HAP-1 (cell line): ENCODE measurements at places on chromosomes 13 and 19.

GRCh38 chr13:113769881-113770280 lies 10.9 kb downstream of the TMEM255B start:
- no peak for DNase-seq

- DNase-seq, result no peak
These were observed 22.8 kb downstream of the APBA3 start for GRCh38 chr19:3738477-3739220.

GRCh38 chr13:77329911-77330584 lies 3.2 kb upstream of the MYCBP2 start:
- no peak for DNase-seq

DNA sequence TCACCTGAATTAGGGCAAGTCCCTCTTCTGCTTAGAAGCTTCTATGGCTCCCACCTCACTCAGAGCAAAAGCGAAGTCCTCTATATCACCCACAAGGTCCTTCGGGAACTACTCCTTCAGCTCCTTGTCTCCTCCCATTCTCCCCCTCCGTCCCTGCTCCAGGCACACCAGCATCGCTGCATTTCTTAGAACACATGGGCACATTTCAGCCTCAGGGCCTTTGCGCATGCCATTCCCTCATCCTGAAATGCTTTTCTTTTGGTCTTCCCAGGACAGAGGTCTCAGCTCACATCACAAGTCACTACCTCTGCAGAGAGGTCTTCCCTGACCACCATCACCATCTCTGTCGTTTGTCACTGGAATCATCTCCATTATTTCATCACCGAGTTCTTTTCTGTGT lies 4.0 kb downstream of the S1PR5 start:
- no peak for DNase-seq

- DNase-seq, result no peak
These were observed 16.1 kb downstream of the GNA11 start for GRCh38 chr19:3110126-3110825.

- DNase-seq, result no peak
These were observed 3.9 kb upstream of the IL12RB1 start for GRCh38 chr19:18090545-18091216.

DNA sequence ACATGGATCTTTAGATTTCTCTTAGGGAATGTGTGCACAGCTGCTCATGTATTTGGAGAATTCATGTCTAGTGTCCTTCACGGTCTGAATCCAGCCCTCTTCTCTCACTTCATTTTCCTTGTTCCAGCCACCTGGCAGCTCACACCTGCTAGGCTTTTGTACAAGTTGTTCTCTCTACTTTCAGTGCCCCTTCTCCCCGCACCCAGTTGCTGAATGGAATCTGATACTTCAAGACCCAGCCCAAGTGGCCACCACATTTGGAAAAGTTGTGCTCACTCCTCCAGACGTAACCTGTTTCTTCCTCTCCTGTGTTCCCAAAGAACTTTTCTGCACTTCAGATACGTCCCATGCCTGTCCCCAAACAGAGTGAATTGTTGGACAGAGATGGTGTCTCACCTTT lies 235.6 kb downstream of the SHISA2 start:
- DNase-seq, result no peak

DNA sequence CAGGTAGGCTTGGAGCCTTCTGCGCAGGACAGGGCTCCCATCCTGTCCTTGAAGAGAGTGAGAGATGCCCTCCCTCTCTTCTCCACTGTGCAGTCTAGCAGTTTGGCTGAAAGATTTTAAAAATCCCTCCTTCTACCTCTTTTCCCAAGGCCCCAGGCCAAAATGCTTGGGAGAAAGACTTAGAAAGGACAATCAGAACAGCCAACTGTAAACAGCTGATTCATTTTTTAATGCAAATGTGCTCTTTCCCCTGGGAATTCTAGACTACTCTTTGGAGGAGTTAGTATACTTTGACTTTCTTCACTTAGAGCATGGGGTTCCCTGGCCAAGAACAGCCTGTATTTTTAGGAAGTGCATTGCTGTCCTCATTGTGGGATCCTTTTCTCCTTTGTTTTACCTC lies 398.9 kb downstream of the GPC6 start:
- peak; percentile 65 for DNase-seq

GRCh38 chr13:27980280-27980998 lies 8.1 kb downstream of the URAD start:
- no peak for DNase-seq
